ENCODE measurements at places on chromosomes 16 and 17.
A peak's percentile ranks its signal among the peaks of the same experiment; 100 is the strongest.

DNA sequence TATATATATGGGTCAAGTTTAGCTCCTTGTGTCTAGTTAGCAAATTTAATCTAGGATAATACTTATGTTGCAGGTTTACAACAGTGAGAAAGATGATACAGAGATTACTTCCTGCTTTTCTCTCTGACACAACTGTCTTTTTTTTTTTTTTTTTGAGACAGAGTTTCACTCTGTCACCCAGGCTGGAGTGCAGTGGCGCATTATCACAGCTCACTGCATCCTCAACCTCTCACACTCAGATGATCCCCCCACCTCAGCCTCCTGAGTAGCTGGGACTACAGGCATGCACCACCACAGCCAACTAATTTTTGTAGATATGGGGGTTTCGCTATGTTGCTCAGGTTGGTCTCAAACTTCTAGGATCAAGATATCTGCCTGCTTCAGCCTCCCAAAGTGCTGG lies 706.9 kb upstream of the SOX9 start:
- no peak for ATAC-seq

DNA sequence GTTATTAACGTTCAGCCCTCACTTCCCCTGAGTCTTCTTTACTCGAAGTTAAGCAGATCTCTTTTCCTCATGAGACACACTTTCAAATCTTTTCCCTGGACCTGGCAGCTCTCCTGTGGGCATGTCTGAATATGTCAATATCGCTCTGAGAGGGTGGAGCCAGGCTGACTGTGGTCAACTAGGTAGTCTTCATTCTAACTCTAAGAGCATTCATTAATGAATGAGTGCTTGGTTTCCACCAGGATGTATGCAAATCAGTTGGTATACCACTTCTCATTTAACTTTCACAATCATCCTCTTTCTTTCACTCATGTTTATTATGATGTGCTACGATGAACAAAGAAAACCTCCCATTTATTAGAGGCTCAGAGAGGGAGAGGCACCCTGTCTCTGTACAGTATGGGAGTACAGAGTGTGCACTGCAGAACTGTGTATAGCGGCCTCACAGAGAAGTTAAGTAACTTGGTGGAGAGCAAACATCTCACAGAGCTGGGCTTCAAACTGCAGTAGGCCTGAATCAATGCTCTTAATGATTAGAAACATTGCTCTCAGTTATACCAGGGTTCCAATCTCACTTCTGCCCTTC lies 39.9 kb downstream of the OTOA start:
- peak; percentile 48 for ATAC-seq

DNA sequence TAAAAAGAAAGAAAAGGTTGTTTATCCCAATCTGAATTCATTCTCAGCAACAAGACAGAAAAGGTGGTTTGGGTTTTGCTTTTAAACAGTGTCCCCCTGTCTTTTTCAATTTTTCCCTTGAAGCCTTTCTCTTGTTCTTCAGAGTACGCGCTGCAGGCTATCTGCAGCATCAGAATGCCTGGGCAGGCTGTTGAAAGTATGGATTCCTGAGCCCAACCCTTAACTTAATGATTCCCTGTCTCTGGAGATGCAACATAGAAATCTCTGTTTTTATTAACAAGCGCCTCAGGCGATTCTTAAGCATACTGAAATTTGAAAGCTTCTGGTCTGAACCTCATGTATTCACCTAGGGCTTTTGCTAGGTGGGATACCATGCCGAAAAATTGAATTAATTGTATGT lies 32.1 kb downstream of the DGKE start:
- ATAC-seq, result no peak

DNA sequence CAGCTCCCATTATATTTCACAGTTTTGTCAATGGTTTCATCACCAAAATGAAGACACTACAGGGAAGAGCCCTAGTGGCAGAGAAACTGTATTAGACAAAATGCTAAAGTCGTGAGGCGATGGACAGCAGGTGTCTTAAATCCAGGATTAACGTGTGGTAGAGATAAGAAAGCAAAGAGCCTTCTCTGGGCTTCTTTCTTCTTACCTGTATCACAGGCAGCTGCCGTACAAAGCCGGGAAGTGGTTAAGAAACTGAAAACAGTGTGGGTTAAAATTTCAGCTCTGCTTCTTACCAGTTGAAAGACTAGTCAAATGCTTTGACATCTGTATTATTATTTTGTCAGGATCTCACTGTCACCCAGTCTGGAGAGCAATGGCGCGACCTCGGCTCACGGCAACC lies 98.2 kb upstream of the NUDT7 start:
- ATAC-seq, result no peak

GRCh38 chr17:4536259-4536741 lies 18.9 kb downstream of the MYBBP1A start:
- no peak for ATAC-seq

DNA sequence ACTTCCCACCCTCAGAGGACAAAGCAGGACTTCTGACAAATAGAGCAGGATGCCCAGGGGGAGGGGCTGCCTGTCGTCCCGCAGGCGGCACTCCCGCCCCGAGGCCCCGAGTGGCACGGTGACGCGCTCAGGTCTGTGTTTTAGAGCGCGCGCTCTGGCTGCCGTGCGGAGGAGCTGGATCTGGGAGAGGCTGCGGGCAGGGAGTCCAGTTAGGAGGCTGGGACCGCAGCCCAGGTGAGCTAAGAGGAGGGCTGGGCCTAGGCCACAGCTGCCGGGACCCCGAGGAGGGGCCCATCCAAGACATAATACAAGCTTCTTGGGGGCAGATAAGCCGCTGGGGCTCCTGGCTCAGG lies 6.4 kb downstream of the DOC2A start:
- ATAC-seq, result no peak

- peak; percentile 77 for ATAC-seq
Observed at GRCh38 chr17:56908001-56908542, 5.8 kb downstream of the TRIM25 start.

DNA sequence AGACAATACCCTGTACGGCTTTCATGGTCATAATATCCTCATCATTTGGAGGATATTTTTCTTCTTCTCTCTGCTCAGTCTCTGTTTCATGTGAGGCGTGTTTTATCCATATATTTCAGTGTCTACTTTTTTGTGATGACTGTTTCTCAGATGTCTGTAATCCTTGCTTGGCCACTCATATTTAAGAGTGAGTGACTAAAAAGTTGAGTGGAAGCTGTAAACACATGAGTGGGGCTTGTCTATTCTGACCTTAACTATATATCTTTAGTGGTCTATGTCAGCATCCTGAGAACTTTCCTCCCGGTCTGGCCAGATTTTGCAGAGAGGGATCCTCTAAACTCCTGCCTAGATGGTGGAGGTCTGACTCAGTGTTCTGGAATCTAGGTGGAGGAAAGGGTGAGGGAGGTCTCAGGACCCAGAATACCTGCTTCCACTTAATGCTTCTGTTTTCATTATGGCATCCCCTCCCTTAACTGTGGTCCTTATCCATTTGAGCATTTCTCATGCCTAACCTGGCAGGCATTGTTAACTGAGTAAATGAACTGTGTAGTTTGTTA lies 6.0 kb downstream of the DDX19B start:
- ATAC-seq, result no peak

DNA sequence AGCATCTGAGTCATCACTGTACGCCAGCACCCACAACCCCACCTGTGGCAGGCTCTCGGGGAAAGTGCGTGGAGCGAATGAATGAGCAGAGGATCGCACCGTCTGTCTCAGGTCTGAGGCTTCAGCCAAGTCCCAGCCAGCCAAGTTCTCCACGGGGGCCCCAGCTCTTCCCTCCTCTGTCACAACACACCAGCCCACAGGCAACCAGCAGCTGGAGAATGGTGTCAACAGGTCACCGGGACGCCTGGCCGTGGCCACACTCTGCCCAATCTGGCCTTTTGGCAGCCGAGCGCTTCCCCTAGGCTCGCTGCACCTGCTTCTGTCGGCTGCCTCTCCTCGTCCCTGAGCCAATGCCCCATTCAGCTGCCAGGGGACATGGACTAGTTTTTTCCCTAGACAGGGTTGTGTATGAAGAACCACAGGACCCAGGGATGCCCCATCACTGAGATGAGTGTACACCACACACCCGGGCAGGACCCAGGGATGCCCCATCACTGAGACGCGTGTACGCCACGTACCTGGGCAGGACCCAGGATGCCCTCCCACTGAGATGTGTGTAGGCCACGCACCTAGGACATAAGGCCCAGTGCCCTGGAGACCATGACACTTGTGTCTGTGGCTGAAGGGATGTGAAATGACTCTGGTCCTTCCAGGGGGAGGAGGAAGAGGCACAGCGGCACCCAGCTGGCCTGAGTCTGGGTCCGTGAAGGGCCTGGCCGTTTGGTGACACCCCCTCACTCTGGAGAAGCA lies 52.8 kb downstream of the ABR start:
- no peak for ATAC-seq

DNA sequence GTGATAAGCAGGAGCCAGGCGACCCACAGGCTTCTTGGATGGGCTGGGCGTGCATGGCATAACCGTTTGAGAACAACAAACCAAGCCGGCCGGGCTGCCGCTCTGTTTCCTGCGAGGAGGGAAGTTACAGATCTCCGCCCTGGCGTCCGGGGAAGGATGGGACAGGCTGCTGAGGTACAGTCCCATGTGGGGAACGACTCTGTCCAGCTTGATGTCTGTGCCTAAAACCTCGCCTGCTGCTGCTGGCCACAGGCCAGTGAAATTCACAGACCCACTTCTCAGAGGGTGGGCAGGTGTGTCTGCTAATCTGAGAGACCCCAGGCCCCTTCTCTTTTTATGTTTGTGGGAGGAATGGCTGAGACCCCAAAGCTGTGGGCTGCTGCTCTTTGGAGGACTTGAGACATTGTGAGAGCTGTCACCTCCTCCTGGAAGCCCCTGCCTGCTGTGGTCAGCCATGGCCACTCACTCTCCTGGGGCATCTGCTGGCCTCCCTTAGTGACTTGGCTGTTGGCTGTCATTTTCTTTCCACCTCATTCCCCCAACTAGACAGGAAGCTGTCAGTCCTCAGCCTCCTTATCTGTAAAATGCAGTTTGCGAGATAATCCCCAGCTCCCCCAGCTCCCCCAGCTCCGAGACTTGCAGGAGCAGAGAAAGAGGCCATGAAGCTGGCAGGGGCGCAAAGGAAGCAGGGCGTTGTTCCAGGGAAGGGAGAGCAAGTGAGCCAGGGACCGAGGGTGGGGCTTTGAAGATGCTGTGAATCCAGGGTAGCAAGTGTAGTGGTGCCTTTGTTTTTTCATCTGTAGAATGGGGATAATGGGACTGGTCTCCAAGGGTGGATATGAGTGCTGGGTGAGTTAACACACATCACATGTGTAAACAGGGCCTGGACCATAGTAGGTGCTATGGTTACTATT lies 51.0 kb downstream of the CMIP start:
- ATAC-seq, result no peak

GRCh38 chr17:41553176-41553575 lies 18.7 kb downstream of the KRT9 start:
- no peak for ATAC-seq
